Endodermal cell (in vitro differentiated cells): ENCODE measurements at places on chromosomes 4 and X. TPM values are rescaled to one million over a fixed set of nuclear protein-coding genes. Genes with fewer than 3 reads are reported as not detected.

The CTAG1A gene
- total RNA-seq = not detected in 2 replicates

The BGN gene
- 1.6 to 2.5 TPM (median 2.4 TPM) in 3 replicates for total RNA-seq

GRCh38 chrX:67334323-67334722 is 209.5 kb upstream of the AR start:
- no peaks in the 10 kb centered on the region for H3K27me3 ChIP-seq
- no peaks in the 10 kb centered on the region for H3K36me3 ChIP-seq
- H3K4me3 ChIP-seq = no peak overlapping the region
- H3K4me1 ChIP-seq = no peaks in the 10 kb centered on the region
- no peak overlapping the region for H3K27ac ChIP-seq

GRCh38 chr4:10715696-10716095 is 31.1 kb upstream of the CLNK start:
- no peaks in the 10 kb centered on the region for H3K36me3 ChIP-seq
- no peak overlapping the region for H3K4me3 ChIP-seq
- no peaks in the 10 kb centered on the region for H3K4me1 ChIP-seq
- H3K27me3 ChIP-seq = no peaks in the 10 kb centered on the region
- DNase-seq = no peak

GRCh38 chrX:108468486-108468885 is 28.8 kb downstream of the COL4A5 start:
- H3K4me1 ChIP-seq = no peaks in the 10 kb centered on the region
- no peak overlapping the region for H3K27ac ChIP-seq
- no peaks in the 10 kb centered on the region for H3K36me3 ChIP-seq
- H3K4me3 ChIP-seq = no peak overlapping the region
- DNase-seq = no peak
